ENCODE measurements at places on chromosomes 6 and 20.
A peak's percentile ranks its signal among the peaks of the same experiment; 100 is the strongest.

DNA sequence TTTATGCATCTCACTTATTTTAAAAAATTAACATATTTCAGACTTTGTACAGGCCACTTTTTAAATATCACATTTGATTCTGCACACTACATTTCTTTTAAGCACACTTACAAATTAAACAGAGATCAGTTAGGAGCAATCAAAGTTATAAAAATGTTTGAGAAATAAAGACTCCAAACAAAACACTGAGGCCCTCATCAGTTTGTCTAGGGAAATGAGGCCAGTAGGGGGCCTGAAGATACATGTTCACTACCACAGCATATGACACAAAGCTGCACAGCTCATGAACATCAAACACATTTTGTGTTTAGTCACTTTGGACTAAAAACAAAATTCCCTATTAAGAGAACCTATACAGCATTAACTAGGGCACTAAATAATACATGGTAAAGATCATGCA is 180.5 kb downstream of the PDE7B start:
- no peak for DNase-seq

DNA sequence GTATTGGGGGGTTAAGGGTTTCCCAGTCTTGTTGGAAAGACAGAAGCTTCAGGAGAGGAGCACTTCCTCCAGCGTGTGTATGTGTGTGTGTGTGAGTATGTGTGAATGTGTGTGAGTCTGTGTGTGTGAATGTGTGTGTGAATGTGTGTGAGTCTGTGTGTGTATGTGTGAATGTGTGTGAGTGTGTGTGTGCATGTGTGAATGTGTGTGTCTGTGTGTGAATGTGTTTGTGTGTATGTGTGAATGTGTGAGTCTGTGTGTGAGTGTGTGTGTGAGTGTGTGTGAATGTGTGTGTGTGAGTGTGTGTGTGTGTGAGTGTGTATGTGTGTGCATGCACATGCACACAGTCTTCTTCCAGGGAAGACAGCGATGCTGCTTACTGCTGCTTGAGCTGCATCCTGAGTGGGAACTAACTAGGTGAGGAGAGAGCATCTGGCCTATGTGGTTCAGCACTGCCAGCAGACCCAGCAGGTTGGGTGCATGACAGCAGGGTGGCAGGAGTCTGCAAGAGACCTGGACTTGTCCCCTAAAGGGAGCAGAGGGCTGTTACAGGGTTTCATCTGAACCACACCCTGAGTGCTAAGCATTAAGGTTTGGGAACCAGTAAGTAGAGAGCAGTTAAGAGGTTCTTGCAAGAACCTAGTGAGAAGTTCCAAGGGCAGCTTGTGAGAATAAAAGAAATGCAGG is 22.7 kb upstream of the CCND3 start:
- DNase-seq: no peak

GRCh38 chr6:12566618-12567123 is 149.9 kb upstream of the PHACTR1 start:
- no peak for DNase-seq

DNA sequence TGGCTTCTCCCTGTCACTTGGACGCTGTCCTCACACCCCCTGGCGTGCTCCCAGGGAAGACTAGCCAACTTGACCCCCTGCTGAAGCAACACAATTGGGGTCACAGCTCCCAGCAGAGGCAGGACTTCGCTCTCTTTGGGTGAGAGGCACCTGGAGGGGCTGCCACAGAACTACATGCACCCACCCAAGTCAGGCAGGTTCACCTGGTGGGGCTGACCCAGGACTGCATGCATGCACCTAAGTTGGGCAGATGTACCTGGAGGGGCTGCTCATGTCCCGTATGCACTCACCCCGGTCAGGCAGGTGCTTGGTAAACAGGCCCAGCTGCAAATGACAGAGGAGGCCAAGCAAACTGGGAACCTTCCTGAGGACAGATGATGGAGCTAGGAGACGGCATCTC is 154.3 kb upstream of the RPS6KA2 start:
- DNase-seq: no peak

GRCh38 chr6:34149831-34150400 is 4.0 kb upstream of the GRM4 start:
- no peak for DNase-seq

DNA sequence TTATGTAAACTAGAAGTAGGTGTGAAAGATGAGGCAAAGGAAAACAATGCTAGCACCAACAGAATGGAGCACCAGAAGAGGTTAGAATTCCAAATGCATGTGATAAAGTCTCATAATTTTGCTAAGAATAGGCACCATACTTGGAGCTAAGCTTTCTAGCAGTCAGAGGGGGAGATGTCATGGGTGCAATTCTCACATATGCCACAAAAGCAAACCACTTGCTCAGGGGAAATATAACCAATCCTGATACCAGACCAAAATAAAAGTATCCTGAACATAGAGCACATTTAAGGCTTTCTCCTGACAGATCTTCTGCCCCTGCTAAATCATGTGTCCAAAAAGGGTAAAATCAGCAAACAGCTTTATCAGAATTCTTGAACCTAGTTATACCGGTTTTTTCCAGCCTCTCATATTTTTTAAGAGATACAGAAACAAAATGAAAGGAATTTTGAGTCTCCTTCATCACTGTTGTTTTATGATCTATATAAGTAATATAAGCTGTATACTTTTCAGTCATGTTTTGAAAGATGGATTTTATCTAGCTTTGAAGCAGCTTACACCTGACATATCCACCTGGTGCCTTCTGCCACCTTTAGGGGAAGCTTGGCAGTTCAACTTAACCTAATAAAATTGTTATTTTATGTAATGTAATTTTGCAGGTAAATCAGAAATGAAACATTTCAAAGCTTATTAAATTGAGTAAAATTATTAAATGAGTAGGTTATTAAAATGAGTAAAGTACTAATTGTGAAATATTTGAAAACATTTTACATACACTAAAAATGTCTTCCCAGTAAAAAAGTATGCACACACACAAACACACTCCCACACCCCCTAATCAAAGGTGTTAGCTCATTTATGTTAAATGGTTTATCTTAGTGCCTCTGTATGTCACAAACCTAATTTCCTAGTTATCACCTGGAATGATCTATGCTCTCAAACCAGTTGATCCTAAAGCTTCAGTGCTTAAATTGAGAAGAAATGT is 2.8 kb downstream of the SPO11 start:
- no peak for DNase-seq

DNA sequence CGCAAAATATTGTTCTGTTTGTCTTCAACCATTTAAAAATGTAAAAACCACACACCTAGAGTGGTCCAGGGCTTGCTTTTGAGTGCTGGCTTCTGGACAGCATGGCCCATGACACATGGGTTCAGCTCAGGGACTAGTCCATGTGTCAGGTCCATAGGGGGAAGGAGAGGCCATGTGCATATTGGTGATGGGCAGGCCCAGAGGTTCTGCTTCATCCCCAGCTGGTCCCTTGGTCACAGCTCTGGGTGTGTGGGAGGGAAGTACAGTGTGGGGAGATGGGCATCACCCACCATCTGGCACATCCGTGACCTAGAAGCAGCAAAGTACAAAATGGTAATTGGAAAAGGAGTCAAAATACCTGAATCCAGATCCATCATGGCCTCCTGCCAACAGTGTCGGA is 50.7 kb downstream of the STK35 start:
- DNase-seq: no peak

DNA sequence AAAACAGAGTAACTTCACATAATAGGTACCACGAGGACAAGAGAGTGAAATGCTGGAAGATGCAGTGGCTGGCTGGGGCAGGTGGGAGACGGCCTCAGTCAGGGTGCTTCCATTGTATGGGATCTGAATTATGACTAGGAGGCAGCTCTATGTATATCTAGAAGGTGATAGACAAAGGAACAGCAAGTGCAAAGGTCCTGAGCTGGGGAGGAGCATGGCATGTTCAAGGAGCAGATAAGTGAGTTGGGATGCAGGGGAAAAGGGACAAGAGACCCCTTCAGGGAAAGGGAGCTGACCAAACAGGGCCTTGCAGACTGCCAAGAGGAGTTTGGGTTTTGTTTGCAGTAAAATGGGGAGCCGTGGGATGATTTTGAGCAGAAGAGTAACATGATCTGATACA is 8.3 kb upstream of the SLC9A8 start:
- DNase-seq: no peak

GRCh38 chr6:55052846-55053245 is 121.5 kb upstream of the HCRTR2 start:
- DNase-seq: no peak

DNA sequence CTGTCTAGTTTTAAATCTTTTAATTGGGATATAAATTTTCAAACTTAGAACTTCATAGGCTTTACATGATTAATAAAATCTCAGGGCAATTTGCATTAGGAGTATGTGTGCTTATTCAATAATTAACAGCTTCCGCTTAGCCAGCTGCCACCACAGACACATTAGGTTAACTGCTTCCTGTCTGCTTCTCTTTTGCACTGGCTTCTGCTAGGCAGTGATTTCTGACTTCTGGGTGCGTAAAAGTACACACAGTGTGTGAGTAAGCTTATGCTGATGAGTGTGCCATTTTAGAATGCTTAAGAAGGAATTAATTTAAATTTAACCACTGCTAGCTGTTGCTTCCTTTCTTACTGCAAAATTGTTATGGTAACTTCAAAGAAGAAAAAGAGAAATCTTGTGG is 73.9 kb downstream of the F13A1 start:
- DNase-seq: no peak

DNA sequence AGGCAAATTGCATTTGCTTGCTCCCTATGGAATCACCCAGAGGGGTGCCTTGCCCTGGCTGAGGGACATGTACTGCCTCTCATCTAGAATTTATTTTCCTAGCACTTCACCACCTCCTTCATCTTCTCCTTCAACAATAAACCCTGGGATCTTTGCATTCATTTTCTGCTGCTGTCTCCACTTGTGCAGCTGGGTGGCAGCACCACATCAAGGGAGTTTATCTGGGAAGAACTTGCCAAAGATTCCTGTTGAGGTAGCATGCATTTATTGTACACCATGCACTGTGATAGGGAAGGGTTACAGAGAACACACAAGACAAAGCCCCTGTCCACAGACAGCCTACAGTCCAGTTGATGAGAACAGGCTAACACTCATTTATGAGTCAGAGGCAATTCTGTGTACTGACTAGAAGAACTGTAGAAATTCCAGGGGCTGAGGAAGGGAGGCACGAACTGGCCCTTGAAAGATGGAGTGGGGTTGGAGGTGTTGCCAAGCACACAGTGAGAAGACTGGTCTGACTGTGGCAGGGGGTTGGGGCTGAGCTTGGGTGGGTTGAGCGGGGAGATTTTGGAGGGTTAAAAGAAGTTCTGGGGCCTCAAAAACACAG is 17.5 kb downstream of the C20orf173 start:
- DNase-seq: no peak

DNA sequence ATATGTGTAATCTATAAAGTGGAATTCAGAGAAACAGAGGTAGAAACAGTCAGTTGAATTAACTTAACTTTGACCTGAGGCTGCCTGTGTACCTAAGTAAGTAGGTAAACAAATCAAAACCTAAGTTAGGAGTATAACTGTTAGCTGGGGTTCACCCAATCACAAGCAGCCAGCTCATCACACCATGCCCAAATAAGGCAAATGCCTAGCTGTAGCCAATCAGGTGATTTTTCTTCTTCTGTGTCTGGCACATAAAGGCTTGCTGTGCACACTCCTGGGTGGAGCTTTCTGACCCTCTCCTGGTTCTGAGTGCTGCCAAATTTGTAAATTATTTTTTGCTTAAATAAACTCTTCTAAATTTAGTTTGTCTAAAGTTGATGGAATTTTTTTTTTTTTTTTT is 54.7 kb upstream of the TRIM39 start:
- no peak for DNase-seq

DNA sequence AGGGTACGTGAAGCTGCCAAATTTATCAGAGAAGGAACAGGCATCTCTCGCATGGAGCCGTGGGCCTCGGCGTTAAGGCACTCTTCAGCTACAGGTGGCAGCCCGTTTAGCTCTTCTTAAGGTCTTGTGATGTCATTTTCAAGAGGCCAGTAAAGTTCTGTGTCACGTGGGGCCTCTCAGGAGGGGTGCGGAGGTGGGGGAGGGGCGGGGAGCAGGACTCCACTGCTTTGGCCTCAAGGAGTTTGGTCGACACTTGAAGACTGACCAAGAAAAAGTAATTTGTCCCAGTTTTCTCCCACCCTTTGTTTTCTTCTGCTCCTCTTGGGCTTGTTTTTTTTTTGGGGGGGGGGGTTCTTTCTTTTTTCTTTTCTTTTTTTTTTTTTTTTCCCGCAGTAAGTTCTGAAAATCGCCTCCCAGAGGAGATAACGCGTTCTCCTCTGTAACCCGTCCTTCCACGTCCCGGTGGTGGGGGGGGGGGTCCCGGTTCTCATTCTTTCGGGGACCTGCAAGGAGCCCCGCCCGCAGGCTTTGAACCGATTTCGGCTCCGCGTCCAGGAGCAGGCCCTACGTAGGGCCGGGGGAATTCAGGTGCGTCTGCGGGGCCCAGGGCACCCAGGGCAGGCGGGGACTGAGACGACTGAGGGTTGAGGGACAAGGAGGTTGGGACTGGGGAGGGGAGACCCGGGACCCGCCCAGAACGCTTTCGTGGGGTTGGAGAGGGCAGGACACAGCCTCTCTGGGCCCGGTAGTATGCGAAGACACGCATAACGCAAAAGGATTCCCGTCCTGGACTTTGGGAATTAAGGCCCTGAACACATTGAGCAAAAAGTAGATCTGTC is 26.0 kb downstream of the GPX6 start:
- peak; percentile 32 for DNase-seq

- DNase-seq: no peak
Observed at GRCh38 chr6:116084284-116084683, 16.4 kb upstream of the NT5DC1 start.

DNA sequence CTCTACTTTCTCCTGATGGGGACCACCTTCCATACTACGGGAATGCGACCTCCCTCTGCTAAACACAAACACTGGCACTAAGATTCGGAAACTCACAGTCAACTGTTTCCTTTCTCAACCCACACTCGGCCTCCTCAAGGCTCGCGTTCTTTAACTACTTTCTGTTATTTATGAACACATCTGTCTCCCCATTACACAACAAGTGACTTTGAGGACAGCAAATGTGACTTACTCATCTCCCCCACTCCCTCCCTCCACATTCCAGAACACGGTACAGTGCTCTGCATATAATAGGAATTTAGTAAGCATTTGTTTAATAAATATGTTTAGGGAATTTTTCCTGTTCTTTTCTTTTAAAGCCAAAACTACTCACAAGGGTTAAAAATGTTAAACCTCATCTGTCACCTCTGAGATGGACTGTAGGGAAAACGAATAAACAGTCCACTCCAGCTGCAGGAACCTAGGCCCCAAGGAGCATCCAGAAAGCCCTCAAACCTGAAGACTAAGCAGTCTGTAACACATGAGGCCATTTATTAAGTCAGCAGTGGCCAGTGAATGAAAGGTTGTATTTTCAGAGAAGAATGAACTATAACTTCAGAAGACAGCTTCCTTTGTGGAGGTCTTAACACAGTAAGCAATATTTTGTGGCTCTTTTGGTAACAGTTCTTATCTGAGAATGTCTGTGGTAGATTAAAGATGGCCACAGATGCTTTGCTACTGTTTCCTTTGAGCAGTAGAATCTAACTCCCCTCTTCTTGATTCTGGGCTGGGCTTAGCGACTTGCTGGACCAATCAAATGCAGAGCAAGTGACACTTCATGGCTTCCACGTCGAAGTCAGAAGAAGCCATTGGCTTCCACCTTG is 209.6 kb upstream of the DTNBP1 start:
- no peak for DNase-seq

- DNase-seq: no peak
Observed at GRCh38 chr6:159169557-159170332, 545 bp downstream of the FNDC1 start.
